ENCODE measurements at places on chromosomes 3 and 15.

DNA sequence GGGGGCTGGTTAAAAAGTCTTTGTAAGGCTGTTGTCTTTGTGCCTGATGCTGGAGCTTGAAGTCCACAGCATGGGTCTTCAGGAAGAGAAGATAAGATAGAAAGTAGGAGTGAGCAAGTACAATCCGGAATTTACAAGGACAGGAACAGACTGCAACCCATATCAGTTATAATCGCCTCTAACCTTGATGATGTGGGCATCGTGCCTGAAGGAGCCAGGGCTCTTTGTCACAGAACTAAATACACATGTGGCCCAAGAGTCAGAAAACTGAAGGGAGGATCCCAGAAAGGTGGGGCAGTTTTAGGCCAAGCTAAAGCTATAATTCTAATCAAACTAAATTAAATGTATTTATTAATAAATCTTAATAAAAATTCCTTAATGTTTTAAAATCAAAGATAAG is 132.2 kb downstream of the TMCO5A start:
- DNase-seq = no peak

DNA sequence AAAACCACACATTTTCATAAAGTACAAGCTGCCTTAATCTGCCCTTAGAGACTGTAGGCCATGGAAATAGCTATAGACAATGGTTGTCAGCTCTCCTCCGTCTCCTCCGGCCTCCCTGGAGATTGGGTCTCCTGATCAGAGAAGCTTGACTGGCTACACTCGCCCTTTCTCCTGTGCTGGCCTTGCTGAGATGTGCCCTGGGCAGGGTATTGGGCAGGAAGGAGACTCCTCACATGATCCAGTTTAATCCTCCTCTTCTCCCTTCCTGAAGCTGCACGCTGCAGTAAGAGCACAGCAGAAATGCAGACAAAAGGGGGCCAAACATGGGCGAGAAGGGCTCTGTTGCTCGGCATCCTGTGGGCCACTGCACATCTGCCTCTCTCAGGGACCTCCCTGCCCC is at the start of gene SLC24A5:
Gene SLC24A5 (plus strand): TSS at position 246 of the 400 bp plus-strand sequence. CDS start 55 bp downstream, at position 301.
- no peak for DNase-seq

- no peak for DNase-seq
Measured at GRCh38 chr3:4751029-4751501, 228.2 kb upstream of the BHLHE40 start.

DNA sequence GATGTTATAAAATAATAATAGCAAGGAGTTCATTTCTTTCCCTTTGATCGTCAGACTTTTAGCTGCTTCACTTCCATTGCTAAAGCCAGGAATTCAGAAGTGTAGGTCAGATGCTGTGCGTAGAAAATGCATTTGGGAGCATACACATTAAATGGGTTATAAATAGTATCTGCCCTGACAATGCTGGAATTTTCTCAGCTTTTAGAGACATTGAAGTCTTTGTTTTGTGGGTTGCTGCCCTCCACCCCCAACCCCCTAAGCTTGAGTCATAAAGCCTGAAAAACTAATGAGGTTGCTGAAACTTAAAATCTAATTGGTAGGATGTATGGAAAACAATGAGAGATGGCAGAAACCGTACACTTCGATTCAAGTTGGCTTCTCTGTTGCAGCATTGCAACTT is 81.9 kb downstream of the MITF start:
- DNase-seq = no peak
